AG09319 (cell line): ENCODE measurements at places on chromosomes 3 and 15.

DNA sequence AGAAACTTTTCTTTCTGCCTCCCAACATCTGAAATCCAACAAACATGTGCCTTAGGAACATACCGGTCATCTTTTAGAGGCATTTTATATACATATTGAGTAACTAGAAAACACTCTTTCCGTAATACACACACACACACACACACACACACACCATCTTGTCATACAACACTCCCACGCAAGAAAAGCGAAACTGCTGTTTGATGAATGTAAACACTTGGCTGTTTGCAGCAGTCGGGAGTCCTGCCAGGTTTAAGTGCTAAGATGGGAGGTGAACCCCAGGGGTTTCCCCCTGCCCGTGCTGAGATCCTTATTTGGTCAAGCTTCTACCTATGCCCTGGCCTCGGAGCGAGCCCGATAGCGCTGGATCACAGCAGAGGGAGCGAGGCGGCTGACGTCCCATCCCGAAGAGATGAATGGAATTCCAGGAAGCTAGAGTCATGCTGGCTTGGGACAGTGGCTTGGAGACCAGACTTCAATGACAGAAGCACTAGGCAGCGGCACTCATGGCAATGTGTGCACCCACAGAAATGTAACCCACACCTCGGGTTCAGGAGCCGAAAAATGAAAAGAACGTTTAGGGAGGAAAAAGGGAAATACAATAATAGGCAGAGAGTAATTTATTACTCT, 1.3 kb upstream of the THBS1 start:
- peak; percentile 89 for DNase-seq

- no peak for DNase-seq
These were observed 9.2 kb downstream of the CKMT1A start for GRCh38 chr15:43702701-43703424.

- no peak for DNase-seq
These were observed 37.7 kb downstream of the FAM174B start for GRCh38 chr15:92617549-92618520.

- DNase-seq: peak; percentile 38
These were observed 115.0 kb upstream of the ABHD17C start for GRCh38 chr15:80580106-80580505.

DNA sequence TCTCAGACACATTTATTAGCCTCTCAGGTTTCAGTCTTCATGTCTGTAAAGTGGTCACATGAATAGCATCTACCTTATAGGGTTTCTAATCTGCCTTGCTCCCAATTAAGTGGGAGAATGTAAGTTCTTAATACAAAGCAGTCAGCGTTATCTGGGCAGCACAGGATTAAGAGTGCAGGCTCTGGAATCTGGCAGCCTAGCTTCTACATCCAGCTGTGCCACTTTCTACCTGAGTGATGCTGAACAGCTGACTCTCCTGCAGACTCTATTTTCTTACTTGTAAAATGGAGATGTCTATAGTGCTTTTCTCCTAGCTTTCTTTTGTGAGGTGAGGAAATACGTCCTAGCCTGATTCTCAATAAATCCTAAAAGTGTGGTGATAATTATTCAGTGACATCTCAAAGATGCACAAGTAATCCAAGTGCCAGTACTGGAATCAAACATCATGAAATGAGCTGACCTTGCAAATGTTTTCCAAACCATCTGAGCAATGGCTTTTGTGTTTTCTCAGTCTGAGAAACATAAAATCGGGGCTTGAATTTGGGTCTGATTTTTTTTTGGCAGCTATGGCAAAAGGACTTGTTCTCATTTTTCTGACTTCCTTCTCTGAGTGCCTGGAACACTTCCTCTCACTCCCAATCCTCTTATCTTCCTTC, 232.2 kb upstream of the FEZF2 start:
- DNase-seq: no peak

GRCh38 chr3:141412087-141412935, 44.0 kb downstream of the ZBTB38 start:
- peak; percentile 72 for DNase-seq

- no peak for DNase-seq
These were observed 7.0 kb downstream of the TLR9 start for GRCh38 chr3:52218454-52218853.

DNA sequence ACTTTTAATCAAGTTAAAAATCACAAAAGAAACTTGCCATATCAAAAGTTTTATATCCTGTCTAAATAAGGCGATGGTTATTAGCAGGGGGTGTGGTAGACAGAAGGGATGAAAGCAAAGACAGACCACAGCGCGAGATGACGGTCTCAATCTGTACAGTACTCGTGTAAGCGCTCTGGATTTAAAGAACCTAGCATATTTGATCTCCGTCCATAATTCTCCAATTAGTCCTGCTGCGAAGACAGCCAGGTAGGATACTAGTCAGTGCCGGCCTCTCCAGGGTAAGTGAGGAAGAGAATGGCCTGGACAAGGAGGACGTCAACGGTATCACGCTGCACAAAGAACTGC, 701 bp downstream of the SGO1 start:
- no peak for DNase-seq
